ENCODE measurements at places on chromosomes 7 and 10.

DNA sequence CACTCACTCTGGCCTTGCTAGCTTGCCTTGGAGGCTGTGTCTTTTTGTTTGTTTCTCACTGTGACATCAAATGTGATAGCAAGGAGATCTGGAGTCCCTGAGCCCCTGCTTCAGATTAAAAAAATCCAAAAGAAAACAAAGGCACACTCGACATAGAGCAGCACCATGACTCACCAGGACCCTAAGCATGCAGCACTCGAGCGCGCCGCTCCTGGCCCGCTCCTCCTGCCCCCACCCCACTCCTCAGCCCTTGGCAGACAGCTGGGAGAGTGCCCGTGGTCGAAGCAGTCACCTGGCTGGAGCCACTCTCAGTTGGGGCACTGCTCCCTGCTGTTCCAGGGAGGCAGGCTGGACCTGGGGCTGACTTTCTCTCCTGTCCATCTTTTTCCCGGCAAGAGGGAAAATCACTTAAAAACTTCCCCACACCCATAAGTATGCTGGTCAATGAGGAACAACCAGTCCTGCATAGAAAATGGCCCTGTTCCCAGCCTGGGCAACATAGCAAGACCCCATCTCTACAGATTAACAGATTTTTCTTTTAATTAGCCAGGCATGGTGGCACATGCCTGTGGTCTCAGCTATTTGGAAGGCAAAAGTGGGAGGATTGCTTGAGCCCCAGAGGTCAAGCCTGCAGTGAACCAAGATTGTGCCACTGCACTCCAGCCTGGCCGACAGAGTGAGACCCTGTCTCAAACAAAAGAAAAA, 128.4 kb downstream of the PAXIP1 start:
- no peak for DNase-seq

- DNase-seq: no peak
Observed at GRCh38 chr7:33933611-33934281, 28.4 kb downstream of the BMPER start.

DNA sequence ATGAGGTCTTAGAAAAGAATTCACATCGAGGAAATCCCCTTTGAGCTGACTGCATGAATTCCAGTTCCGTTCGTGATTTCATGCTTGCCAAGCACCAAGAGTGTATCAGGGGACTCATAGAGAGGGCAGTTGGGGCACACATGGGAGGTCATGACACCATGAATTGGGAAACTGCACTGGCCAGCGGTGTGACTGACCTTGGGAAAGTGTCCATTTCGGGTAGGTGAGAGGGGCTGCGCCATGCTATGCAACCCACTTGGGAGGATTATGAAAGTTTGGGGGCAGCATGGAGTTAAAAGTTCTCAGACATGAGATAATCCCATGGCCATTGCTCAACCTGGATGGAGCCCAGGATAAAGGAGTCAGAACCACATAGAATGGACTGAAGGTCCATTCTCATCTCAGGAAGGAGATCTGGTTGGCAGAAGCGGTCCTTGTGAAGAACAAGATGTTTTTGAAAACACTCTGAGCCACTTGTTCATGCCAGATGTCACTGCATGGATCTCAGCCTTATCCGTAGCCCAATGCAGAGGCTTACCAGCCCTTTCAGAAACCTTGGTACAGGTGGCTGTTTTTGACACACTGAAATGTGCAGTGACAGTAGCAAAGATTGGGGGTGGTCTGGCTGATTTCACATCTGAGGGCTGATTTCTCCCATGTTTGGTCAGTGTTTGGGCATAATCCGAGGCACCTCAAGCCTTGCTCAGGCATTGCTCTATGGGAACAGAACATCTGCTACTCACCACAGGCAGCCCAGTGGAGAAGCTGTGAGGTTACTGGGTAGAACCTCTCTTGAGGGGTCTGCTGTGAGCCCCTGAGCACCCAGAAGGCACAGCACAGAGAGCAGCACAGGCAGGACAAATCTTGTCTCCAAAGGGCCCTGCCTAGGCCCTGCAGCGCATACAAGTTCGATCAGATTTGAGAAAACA, 252.3 kb downstream of the CXCL12 start:
- DNase-seq: no peak

GRCh38 chr10:62171791-62172190, 96.9 kb downstream of the RTKN2 start:
- no peak for DNase-seq

DNA sequence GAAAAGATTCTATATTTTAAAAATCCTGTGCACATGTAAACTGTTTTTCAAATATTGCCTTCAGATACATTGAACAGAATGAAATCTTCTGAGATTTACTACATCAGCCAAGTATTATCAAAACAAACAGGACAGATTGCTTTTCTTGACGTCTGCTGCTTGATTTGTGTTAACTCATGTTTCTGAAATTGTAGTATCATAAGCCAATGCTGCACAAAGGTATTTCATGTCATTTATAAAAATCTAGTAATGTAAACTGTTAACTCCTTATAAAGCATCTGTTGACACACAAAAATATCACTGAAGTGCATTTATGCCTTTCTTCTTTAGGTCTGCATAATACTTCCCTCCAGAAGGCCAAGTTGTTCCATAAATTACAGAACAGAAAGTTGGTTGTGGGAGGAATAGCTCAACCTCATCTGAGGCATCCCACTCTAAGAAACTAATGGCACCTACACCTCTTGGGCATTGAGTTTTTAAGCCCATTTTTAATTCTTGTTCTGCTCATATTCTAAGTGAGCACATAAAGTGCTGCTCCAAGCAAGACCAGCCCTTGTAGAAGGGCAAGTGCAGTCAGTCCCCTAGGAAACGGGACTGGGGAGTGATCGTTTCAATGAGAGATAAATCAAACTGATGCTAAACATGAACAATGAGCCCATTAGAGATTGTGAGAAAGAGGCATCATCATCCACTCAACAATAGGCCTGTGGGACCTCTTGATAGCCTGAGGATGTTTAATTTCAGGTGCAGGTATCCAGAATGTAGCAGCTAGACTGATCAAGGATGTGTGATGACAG, 28.5 kb downstream of the CAV1 start:
- no peak for DNase-seq

- no peak for DNase-seq
Observed at GRCh38 chr10:97798958-97799610, 27.3 kb upstream of the SFRP5 start.

- no peak for DNase-seq
Observed at GRCh38 chr10:15245530-15245929, 77.0 kb upstream of the NMT2 start.

- no peak for DNase-seq
Observed at GRCh38 chr7:41796331-41796730, 93.4 kb upstream of the INHBA start.

- no peak for DNase-seq
Observed at GRCh38 chr7:135154734-135155133, 6.9 kb downstream of the TMEM140 start.

- no peak for DNase-seq
Observed at GRCh38 chr7:45623157-45623556, 49.0 kb downstream of the ADCY1 start.

DNA sequence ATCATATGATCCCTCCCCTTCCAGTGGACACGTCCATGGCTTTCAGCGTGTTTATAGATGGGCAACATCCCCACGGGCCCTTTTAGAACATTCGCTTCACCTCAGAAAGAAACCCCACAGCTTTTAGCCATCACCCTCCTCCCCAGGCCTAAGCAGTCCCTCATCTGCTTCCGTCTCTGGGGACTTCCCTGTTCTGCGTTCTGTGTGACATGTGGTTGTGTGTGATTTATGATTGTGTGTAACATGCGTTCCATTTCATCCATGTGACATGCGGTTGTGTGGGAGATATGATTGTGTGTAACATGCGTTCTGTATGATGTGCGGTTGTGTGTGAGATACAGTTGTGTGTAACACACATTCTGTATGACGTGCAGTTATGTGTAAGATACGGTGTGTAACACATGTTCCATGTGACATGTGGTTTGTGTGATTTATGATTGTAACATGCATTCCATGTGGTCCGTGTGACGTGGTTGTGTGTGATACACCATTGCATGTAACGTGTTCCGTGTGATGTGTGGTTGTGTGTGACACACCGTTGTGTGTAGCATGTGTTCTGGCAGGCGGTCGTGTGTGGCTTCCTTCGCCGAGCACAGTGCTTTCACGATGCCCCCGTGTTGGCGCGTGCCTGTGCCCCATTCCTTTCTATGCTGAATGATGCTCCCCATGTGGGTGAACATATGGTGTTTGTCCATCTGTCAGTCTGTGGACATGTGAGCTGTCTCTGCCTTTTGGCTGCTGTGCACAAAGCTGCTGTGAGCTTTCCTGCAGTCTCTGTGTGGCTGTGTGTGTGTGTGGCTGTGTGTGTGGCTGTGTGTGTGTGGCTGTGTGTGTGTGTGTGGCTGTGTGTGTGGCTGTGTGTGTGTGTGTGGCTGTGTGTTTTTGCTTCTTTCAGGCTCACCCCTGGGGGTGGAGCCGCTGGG, 26.2 kb downstream of the PWWP2B start:
- peak; percentile 49 for DNase-seq

- DNase-seq: peak; percentile 40
Observed at GRCh38 chr10:18214691-18215563, 74.7 kb downstream of the CACNB2 start.

DNA sequence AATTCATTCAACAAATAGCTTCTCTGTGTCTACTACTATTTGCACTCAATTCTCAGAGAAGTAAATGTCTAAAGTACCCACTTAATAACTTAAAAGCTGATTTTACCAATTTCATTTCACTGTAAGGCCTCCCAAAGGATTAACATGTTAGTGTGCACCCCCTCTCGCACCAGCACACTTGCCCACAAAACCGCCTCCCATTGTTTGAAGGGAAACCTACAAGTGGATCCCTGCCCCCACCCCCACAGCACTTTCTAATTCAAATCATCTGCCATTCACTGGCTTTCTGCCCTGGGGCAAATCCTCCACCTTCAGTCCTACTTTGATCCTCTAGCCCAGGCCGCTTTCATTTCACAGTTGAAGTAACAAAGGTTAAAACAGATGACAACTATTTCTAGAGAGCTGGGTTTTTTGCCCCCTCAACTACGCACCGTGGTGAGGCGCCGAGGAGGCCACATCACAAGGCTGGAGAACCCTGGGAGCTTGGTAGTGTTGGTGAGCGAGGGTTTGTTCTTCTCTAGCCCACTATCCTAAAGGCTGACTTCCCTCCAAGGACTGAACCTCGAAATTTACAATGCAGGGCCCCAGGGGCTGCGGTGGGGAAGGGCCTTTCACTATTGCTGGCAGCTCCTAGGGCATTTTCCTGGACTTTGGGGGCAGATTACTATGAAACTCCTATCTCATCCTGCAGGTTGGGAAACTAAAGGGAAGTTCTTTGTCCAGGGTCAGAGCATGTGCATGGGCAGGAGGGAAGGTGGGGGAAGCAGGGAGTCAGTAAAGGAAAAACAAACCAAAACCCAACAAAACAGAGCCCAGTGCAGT, 517.4 kb upstream of the ZMIZ1 start:
- no peak for DNase-seq

GRCh38 chr10:103804871-103805270, 50.5 kb downstream of the SH3PXD2A start:
- DNase-seq: no peak

DNA sequence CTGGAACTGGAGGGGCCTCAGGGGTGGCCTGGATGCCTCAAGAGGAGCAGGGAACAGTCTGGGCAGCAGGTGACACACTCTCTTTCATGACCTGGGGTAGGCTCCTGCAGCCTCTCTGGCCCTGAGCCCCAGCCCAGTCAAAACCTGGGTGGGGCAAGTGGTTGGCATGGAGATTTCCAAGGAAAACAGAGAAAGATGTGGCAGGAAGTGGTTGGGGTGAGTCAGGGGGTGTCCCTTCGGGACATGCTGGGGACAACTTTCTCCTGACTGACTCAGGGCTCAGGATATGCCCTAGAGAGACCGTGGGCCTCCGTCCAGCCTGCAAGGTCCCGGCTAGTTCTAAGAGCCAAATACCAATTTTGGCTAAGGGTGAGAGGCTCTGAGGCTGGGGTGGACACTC, 2.9 kb downstream of the AQP1 start:
- DNase-seq: no peak

DNA sequence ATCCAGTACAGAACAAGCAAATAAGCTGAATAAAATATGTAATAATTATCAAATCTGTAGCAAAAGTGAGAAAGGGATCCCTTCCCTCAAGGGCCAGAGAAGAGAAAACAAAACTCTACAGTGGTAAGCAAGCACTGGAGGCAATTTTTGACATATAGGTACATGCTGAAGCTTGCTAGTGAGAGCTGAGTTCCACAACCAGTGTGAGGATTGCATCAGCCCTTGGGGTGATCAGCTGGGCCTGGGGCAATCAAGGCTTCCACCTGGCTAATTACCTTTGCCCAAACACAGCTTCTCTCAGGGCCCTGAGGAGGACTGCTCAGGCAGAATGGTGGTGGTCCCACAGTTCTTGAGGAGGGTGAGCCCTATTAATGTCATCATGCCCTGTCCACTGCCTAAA, 134.4 kb upstream of the DLX6 start:
- DNase-seq: no peak

- DNase-seq: no peak
Observed at GRCh38 chr7:99122762-99123161, 21.1 kb downstream of the SMURF1 start.

DNA sequence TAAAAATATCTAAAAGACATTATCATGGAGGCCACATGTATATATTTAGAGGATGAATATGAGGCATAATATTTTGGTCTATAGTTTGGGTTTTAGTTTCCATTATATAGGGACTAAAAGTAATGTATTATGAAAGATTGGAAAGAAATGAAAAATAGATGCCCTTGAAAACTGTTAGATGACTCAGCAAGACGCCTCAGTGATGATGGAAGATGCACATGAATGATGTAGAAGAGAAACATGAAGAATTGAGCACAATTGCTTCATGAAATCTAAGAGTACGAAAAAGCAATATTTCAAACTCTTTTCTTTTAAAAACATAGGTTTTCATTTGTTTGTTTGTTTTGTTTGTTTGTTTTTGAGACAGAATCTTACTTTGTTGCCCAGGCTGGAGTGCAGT, 89.8 kb downstream of the ARL4A start:
- DNase-seq: no peak

DNA sequence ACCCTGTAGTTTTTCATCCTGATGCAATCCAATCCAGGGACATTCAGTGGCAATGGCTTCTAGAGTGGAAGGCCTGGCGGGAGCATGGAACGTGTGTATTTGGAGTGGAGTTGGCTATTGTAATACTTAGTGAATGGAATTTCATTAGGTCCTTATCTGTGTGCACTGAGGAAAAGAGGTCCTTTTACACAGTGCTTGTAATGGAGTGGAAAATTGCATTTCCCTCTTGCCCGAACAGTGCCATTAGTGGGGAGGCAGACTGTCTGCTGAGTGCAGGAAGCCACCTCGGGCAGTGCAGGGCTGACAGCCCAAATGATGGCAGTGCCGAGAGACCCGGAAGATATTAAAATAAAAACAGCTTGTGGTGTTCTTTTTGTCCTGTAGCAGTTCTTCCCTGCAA, 786.6 kb downstream of the LRMDA start:
- DNase-seq: no peak

Data from GM13977 (cell line).